ENCODE measurements at places on chromosomes 13 and 19.

DNA sequence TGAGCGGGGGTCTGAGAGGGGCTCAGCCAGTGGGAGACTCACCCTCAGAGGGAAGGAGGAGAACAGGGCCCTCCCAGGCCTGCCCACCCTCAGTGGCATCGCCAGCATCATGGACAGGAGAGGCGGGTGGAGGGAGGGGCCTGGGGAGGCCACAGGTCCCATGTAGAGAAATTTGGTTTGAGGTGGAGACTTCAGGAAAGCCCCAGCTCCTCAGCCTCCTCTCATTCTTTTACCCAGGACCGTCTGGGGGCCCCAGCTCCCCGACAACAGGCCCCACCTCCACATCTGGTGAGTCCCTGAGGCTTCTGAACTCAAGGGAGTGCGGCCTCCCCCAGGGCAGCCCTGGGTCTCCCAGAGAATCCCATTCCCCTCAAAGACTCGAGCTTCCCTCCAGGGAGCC is 3.1 kb downstream of the LILRB1 start:
- DNase-seq: no peak

GRCh38 chr13:57627663-57628062 is 3.9 kb upstream of the PCDH17 start:
- DNase-seq: peak; percentile 82

DNA sequence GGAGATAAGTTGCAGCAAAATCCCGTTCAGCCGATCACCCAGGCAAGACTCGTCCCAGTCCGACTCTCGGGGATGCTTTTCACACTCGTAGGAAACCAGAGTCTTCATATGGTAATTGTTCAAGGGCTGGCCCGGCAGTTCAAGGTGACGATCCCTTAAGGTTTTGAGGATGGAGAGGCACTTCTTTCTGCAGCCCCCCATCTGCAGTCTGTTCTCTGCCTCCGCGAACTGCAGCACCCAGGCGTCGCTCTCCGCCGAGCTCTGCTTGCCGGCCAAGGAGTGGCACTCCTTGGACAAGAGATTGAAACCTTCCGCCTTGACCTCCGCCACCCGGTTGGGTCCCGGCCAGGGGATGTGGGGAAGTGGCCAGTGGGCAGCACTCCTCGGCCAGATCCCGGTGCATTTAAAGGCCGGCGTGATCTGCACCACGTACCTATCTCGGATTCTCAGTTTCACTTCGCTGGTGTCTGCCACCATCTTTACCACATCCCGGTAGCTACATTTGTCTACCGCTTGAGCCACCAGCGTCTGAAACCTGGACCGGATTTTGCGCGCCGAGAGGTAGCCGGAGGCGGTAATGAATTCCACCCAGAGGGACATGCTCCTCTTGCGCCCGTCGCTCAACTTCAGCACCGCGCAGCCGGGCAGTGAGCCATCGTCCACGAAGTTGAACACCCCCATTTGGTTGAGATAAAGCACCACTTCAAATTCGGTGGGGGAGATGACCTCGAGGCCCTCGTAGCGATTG is 1.1 kb downstream of the MAB21L1 start:
- DNase-seq: no peak

GRCh38 chr13:50235604-50236342 is 220.5 kb downstream of the KCNRG start:
- DNase-seq: no peak

- DNase-seq: no peak
Observed at GRCh38 chr19:55620410-55621204, 3.8 kb downstream of the ZNF784 start.

DNA sequence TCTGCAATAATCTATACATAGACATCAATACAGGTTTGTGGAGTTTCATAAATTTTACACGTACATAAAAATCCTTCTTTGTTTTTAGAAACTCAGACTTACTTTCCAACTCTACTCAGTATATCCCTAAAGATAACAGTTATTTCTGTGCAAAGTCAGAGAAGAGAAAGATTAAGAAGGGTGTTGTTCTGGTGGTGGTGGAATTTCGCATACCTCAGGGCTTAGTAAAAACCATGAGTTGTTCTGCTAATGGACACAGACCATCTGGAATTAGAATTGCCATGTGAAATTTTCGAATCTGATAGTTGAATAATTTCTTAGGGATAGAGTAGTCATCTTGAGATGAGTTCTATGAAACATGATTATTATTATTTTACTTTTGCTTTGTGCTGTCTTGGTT is 102.7 kb downstream of the ZAR1L start:
- no peak for DNase-seq

DNA sequence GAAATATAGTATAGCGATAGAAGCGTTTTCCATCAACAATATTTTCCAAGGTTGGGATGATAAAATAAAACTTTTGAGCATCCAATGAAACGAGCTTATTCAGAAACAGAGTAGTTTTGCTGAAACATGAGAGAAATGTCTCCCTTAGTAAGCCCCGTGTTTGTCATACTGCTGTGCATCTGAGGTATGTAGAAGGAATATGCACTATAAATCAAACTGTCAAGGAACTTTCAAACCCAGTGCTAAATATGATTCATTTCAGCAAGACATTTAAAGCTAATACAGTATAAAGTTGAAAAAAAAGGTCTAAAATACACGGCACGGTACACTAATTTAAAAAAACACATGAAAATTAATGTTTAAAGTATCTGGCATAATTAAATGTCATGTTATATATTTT is 546.2 kb downstream of the SLITRK5 start:
- DNase-seq: no peak

GRCh38 chr19:54478677-54479266 is 5.7 kb upstream of the CDC42EP5 start:
- peak; percentile 6 for DNase-seq

DNA sequence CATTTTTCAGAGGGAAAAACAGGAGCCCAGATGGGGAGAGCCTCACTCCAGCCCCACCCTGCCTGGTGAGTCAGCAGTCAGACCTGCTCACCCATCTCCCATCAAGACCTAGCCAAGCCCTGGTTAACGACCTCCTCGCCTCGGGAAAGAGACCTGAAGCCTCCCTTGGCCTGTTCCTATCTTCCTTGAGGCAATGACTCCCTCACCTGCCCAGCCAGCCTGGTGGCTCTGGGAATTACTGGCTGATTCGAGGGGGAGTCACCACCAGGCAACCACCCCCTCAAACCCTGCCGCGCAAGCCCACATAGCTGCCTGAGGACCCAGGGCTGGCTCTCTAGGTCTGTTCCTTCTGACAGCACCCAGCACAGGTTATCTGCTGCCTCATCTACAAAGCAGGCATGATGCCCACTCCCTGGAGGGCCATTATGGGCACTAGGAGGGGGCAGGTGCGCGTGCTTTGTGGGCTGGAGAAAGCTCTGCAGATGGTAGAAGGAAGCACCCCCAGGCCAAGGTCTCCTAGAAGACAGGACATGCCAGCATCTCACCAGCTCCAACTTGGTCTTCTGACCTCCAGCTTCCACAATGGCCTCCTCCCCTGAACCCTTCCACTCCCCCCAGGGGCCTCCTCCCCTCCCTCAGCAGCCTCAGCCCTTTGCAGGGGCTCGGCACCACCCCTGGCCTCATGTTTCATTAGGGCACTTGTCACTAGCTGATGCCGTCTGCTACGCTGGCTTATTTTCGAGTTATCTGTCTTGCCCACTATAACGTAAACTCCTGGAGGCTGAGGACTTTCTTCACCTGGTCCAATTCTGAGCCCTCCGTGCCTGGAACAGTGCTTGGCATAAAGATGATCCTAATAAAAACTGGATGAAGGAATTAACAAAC is 10.4 kb downstream of the DEDD2 start:
- DNase-seq: no peak

- DNase-seq: no peak
Observed at GRCh38 chr13:71461892-71462291, 405.1 kb downstream of the DACH1 start.

- DNase-seq: peak; percentile 21
Observed at GRCh38 chr13:92530364-92530763, 696.2 kb upstream of the GPC6 start.

DNA sequence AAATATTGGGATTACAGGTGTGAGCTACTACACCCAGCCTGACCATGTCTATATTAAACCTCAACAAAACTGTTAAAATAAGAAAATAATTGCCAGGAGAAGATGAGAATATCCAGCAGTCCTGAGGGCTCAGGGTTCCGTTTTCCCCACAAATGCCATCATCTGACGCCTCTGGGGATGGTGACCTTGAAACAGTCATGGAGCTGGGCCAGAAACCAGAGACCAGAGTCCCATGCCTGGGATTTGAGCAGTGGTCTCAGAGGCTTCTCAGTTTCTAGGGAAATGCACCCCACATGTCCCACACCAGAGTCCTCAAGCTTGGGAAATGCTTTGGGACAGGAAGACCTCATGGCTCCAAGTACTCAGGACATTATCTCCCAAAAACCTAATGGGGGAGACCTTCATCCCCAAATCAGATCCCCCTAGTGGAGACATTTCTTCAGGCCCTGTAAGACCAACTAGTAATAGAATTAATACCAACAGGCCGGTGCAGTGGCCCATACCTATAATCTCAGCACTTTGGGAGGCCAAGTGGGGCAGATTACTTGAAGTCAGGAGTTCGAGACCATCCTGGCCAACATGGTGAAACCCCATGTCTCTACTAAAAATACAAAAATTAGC is 2.9 kb upstream of the MAP1S start:
- no peak for DNase-seq

DNA sequence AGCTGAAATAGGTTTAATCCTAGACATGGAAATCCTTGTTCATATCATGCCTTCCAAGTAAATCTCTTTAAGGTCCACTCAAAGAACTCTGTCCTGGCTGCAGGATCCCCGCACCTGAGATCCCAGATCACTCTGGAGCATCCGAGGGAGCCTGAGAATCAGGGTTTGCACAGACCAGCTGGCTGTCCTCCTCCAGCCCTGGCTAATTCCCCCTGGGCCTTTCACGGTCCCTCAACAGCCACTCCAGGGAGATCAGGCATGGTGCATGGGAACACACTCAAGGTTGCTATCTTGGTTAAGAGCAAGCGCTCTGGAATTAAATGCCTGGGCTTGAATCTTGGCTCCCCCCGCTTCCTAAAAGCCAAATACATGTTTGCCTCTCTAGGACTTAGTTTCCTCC is 130.8 kb downstream of the IRS2 start:
- no peak for DNase-seq

DNA sequence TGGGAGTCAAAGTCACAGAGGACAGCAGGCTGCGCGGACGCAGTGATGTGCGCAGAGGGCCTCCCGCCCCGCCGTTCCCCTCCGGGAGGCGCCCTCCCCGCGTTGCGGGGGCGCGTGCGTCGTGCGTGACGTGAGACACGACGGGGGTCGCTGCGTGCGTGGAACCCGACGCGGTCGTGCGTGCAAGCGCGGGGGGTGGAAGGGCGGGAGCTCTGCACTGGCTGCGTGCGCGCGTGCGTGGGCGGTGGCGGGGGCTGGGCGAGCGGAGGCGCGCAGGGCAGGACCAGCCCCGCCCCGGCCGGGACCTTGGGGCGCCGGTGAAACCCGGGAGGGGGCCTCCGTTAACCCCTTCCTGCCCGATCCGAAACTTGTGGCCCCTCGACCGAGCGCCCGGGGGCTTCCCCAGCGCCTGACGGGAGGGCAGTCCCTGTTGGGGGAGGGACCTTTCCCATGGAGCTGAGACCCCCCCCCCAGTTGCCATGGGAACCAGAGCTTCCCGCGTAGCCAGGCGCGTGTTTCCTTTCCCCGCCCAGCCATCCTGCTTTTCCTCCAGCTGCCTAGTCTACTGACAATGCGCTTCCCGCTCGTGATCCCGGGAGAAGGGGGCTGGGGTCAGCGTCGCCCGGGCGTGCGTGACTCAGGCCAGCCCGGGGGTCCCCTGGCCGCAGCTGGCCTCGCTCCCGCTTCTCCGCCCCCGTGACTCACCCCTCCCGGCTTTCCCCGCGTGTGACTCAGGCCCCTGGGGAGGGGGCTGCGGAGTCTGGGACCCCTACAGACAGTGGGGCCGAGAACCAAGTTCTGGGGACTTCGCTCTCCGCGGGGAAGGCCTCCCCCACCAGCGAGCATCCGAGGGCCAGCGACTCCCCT is 7.3 kb upstream of the HOOK2 start:
- DNase-seq: peak; percentile 67

DNA sequence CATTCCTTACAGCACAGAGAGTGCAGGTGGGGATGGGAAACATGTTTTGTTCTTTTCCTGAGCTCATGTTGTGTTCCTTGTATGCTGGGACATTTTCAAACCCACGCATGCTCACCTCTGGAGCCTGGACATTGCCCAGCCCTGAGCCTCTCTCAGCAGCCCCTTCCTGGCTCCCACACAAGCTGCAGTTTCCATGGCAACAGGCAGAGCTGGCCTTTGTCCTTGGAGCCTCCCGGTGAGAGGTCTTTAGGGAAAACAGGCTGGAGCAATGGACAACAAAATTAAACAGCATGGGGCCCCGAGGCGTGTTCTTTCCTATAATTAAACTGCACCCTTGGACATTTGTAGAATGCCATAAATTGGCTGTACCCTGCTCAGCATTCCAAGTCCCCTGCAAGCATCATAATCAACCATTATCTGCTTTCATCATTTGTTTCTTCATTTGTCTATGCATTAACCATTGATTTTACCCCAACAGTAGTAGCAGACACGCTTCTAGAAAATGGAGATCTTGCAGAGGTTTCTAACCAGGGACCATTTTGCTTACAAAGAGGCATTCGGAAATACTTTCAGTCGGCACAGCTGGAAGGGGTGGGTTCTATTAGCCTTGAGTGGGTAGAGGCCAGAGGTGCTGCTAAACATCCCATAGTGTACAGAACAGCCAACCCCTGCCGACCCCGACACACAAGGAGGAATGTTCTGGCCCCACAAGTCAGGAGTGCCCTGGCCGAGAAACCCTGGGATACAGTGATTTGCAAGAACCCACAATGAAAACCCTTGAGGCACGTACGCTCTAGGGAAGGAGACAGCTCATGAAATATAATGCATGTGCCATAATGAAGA is 133.4 kb upstream of the PEG3 start:
- DNase-seq: no peak

- no peak for DNase-seq
Observed at GRCh38 chr13:113146750-113147149, 11.7 kb upstream of the PROZ start.

- DNase-seq: no peak
Observed at GRCh38 chr13:80481588-80481987, 140.7 kb upstream of the SPRY2 start.

GRCh38 chr19:50565984-50566903 is 2.0 kb downstream of the LRRC4B start:
- DNase-seq: no peak

GRCh38 chr19:33374236-33374714 is 766 bp downstream of the CEBPG start:
- DNase-seq: peak; percentile 28

GRCh38 chr13:95195146-95195545 is 106.1 kb downstream of the ABCC4 start:
- no peak for DNase-seq

DNA sequence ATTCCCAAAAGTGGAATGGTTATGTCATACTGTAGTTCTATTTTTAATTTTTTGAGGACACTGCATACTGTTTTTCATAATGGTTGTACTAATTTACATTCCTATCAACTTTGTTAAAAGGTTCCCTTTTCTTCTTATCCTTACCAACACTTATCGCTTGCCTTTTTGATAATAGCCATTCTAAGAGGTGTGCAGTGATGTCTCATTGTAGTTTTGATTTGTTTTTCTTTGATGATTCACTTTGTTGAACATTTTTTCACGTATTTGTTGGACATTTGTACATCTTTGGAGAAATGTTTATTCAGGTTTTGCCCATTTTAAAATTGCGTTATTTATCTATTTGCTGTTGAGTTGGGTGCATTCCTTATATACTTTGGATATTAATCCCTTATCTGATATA is 188.8 kb upstream of the SPRY2 start:
- DNase-seq: no peak
